ENCODE measurements at places on chromosomes 11 and 22. TPM values are rescaled to one million over a fixed set of nuclear protein-coding genes. Genes with fewer than 3 reads are reported as not detected.

CDON gene
- total RNA-seq = 2.6 TPM

LMNTD2 gene
- 1.6 TPM for total RNA-seq

PRG3 gene
- total RNA-seq = not detected

LARGE2 gene
- total RNA-seq = 0.36 TPM

C22orf15 gene
- 0.57 TPM for total RNA-seq

DNAJB7 gene
- total RNA-seq = not detected

NECTIN1 gene
- 2.6 TPM for total RNA-seq

GGTLC2 gene
- not detected for total RNA-seq

OR51E2 gene
- not detected for total RNA-seq

CYB5R2 gene
- 1.7 TPM for total RNA-seq

GPHA2 gene
- not detected for total RNA-seq
